ENCODE measurements at places on chromosomes 13 and 19.
A peak's percentile ranks its signal among the peaks of the same experiment; 100 is the strongest.

DNA sequence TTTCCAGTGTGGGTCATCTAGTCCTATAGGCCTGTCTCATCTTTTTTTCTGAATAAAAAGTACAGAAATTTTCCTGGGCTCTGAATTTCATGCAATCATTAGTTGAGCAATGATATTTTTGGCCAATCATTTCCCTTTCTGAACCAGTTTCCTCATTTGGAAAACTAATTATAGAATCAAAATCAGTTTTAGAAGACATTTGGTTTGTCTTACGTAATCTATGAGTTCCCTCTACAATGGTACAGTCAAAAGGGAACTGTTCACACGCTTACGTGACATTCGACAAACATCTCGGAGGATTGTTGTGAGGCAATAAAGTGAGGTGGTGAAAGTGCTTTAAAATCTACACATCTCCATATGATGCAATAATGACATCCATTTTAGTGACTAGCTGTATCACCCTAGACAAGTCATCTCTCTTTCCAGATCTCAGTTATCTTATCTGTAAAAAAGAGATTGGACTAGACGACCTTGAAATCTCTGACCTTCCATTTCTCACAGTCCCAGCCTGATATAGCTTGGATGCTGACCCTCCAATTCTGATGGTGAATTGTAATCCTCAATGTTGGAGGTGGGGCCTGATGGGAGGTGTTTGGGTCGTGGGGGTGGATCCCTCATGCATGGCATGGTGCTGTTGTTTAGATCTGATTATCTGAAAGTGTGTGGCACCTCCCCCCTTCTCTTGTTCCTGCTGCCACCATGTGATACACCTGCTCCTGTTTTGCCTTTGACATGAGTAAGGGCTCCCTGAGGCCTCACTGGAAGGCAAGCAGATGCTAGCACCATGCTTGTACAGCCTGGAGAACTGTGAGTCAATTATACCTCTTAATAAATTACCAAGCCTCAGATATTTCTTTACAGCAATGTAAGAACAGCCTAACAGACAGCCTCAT is 26.7 kb downstream of the FLT1 start:
- DNase-seq: no peak

GRCh38 chr13:79901336-79901735 is 420.4 kb downstream of the NDFIP2 start:
- DNase-seq: no peak

DNA sequence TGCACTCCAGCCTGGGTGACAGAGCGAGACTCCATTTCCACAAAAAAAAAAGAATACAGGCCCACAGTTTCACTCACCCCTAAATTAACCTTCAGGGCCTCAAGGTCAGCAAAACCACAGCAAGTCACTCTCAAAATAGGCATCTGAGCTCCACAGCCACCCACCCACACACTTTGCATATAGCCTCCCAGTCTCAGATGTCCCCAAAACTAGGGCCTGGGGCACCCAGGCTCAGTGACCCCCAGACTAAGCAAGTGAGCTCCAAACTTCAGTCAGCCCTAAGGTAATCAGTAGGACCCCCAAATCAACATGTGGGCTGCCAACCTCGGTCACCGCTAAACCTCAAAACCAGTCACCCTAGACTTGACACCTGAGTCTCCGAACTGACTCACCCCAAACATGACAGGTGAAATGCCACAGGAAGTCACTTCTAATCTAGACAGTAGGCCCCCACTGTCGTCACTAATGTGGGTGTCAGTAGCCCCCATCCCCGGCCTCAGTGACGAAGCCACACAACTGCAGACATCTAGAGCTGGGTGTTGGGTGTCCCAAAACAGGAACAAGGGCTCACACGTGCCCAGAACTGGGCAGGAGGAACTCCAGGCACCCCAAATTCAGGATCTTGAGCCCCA is 13.9 kb downstream of the RABAC1 start:
- DNase-seq: peak; percentile 86

GRCh38 chr19:8335343-8336071 is 7.6 kb downstream of the KANK3 start:
- peak; percentile 37 for DNase-seq

DNA sequence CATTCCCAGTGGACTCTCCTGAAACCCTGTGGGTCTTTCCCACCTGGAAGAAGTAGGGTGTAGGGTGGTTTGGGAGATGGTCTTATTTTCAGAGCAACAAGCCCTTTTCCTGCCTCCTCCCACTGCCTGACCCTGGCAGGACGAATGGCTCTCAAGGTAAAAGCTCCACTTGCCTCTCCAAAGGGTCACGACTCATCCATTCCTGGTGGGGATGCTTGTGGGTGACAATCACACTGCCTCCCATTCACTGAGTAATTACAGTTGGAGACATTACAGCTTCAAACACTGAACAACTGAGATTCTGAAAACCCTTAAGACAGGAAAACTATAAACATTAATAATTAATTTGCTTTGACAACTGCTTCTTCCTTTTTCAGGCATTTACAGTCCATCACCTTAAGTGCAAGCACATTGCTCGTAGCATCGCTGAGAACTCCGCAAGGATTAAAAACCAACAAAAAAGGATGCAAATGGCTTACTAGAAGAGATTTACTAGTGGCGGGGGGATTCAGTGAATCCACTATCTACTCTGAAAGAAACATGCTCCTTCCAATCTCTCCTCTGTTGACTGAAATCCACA is 199.6 kb upstream of the IRS2 start:
- DNase-seq: no peak

GRCh38 chr19:47658431-47659348 is 49.8 kb downstream of the BICRA start:
- no peak for DNase-seq

DNA sequence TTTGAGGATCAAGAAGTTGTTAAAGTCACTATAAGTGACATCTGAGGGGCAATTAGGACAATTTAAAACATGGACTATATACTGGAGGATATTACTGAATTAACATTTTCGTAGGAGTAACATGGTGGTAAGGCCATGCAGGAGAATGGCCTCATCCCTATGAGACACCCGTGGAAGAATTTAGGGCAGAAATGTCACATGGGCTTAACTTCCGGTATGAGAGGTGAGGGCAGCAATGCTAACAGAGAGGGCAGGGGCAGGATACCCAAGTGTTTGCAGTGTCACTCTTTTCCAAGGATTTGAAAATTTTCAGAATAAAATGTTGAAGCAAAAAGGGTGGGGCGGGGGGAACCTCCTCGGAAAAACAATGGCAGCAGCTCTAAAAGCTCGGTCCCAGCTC is 23.6 kb downstream of the RANBP3 start:
- DNase-seq: no peak

- DNase-seq: no peak
Observed at GRCh38 chr13:110233181-110233950, 73.6 kb downstream of the COL4A1 start.

DNA sequence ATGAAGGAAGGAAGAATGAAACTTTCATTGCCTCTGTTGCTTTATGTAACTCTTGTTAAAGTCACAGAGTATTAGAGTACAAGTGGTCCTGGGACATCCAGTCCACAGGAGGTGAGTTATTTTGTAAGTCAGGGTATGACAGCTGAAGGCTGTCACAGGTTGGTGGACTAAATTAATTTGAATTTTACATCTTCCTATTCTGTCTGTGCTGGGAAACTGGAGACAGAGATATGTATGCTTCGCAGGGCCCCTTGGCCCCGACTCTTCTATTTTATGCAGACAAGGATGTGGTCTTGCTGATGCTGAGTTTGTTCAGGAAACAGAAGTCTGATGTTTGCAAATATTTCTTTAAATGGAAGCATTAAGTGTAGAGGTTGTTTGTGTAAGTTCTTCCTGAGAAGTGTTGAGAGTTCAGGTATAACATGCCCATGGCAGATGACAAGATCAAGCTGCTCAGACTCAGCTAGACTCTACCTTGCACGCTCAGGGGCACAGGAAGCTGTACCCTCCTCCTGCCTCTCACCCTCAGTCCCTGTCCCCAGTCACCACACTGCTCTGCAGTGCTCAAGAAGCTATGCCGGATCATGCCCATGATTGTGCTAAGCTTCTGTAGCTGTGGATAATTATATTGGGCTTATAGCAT is 23.4 kb downstream of the RASL11A start:
- no peak for DNase-seq

DNA sequence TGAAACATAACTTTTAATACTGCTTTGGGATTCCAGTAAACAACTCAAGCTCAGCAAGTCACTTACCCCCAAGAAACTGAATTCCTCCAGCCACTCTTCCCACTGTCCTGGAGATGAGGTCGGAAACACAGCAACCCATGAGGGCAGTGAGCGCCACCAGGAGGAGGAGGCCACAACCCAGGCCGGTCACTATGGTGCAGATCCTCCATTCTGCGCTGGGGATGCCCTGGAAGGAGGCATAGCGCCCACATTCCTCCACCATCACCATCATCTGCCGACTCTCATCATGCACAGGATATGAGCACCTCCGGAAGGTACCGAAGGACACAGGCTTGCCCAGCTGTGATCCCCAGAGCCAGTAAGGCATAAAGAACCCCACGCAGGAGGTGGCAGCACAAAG is 2.2 kb downstream of the LHFPL6 start:
- no peak for DNase-seq

DNA sequence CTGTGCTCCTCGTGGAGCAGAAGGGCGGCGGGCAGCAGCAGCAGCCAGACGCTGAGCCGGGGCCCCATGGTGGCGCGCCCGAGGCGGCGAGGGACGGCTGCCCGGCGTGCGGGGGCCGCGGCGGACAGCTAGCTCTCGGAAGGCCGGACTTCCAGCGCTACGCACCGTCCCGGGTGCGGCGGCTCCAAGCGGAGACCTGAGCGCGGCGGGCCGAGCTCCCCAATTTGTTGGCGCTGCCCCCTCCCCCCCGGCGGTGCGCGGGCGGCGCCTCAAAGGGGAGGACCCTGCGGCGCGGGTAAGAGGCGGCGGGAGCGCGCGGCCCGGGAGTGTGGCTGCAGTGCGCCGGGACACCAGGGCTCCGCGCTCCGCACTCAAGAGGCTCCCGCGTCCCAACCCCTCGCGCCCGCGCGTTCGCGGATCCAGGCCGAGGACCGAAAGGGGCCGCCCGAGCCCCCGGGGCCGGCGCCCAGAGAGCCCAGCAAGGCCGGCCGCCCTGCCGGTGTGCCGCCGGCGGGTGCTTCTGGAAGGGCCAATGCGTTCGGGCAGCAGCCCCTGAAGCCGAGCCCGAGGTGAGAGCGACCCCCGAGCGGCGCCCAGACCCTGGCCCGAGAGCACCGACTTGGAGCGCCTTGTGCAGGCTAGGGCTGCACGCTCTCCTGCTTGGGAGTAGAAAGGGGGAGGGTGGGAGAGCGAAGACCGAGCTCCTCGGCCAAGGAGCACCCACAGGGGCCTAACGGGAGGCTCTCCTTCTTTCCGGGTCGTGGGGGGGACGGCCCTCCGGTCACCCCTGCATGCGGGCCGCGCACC is at the start of the genes COL4A1 and COL4A2:
Gene COL4A1, minus strand, starts transcription at position 198 of the 807 bp plus-strand sequence. Its CDS starts 130 bp downstream, at position 68.
Gene COL4A2, plus strand, starts transcription at position 325 of the 807 bp plus-strand sequence. CDS start 620 bp downstream, outside the sequence.
- DNase-seq: no peak

GRCh38 chr19:7788178-7788932 is 25.3 kb downstream of the CLEC4M start:
- no peak for DNase-seq

DNA sequence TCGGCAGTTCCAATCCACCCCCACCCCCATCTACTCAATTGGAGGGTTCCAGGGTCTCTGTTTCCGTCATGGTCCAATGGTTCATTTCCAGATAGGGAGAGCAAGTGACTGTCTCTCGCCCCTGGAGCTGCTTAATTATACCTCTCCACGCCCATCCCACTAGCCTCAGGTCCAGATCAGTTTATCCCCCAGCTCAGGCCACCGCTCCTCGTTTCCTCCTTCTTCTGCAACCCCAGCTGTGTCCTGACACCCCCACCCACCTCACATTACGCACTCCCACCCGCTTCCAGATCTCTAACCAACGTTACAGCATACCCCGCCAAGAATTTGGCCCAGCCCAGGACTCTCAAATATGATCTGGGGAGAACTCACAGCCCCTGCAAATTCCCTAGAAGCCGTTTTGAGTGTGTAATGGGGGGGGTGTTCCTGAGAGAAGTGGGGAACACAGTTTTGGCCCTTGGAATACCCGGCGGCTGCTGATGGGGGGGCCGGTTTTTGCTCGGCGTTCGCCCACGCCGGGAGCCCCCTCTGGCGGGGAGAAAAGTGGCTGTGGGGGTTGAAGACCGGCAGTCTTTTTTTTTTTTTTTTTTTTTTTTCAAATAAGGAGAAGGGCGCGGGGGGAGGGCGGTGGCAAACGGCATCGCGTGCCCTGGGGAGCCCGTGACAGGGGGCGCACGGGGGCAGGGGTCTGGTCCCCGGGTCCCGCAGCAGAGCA is 1.7 kb upstream of the PDE4A start:
- DNase-seq: no peak

DNA sequence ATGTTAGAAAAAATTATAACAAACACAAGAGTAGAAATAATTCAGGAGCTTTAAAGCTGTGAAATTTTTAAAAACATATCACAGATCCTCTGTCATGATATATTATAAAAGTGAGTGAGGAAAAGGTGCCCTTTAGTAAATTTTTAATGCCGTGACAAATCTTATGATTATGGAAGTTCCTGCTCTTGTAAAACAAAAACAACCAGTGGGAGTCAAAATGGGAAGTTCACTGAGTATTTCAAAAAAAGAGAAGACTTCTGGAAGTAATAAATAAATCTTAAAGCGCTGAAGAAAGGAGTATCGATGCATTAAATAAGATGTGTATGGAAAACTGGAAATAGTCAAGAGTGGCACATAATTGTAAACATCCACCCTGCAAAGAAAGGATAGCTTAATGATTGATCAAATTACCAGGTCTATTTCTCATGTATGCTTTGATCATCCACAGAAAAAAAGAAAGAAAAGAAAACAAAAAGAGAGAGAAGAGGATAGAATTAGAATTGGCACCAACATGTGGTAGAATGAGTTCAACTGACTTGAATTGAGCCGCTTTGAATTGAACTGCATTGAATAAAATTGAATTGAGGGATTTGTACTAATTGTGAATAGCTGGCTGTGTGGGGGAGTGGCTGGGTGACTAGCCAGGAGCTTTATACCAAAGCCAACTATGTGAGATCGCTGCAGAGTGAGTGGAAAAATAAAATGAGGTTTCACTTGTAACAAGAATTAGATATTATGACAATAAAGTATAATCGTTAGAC is 647.6 kb upstream of the SPRY2 start:
- no peak for DNase-seq

- DNase-seq: no peak
Observed at GRCh38 chr13:45109102-45109720, 11.1 kb upstream of the GTF2F2 start.
